ENCODE measurements at places on chromosomes 1 and 21.

- DNase-seq: no peak
Measured at GRCh38 chr1:160576884-160577283, 2.4 kb downstream of the CD84 start.

DNA sequence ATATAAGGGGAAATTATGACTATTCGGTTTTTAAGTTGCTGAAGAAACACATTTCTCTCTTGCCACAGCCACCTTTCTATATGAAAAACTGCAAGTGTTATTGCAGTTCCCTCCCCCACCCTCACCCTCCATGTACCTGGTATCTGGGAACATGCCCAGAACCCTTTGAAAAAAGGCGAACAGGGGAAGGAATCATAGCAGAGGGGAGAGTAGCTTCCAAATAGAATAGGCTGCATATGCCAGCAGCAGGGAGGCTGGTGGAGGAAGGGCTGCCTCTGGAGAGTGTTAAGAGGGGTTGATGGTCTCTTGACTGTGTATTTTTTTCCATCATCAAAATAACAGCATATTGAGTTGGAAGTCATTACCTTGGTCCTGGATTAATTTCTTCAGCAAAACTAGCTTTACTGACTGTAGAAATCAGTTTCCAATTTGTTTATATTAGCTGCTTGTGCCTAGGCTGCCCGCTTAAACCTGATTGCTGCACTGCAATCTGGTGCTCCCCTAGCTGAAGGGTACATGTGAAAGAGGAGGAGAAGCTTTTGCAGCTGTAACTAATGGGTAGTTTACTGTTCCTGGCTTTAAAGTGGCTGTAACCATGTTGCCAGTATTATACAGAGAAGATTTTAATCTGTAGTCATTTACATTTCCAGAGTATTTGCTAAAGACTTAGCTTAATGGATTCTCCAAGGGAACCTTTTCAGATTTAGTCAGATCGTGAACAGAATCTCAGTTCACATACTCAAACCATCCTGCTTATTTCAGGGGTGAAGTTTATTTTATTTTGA lies 22.7 kb downstream of the AHCYL1 start:
- DNase-seq: no peak

DNA sequence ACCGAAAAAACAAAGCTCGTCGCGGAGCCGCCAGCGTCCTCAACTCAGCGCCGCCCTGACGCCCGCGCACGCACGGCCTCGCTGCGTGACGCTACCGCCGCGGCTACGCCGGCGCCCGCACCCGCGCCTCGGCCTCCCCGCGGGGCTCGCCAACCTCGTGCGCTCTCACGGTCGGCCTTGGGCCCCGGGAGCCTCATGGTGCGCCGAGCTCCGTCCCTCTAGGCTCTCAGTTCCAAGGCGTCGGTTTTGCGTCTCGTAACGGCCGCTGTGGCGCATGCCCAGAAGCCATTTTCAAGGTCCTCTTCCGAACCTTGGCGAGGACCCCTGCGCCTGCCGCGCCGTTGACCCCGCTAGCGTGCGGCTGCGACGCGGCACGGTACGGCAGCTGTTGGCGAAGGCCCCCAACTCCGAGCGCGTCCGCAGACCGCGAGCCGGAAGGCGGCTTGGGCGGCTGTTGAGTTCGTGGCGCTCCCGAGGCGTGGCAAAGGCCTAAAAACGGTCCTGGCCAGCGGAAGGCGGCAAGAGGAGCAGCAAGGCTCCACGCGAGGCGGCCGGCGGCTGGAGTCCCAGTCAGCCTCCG lies at the start of gene HENMT1:
HENMT1 (minus strand) TSS at position 64 of the 580 bp plus-strand sequence. CDS start 1,209 bp downstream, outside the sequence.
- peak; percentile 53 for DNase-seq

DNA sequence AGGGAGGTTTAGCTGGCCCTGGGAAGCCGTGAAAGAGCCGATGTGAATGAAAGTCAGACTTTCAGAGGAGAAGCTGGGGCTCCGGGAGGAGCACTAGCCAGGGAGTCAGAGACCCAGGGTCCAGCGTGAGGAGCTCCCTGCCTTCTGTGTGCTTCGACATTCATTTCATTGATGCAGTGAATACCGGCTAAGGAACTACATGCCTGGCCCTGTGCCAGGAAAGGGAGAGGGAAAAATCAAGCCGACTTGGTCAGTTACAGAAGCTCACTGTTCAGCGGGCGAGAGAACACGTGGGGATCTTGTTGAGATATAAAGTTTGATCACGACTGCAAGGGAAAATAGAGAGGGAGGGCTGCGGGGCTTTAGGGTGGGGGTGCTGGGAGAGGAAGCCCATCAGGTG lies 76.7 kb upstream of the RUNX3 start:
- no peak for DNase-seq

- no peak for DNase-seq
Measured at GRCh38 chr1:7298749-7299151, 472.3 kb upstream of the VAMP3 start.

DNA sequence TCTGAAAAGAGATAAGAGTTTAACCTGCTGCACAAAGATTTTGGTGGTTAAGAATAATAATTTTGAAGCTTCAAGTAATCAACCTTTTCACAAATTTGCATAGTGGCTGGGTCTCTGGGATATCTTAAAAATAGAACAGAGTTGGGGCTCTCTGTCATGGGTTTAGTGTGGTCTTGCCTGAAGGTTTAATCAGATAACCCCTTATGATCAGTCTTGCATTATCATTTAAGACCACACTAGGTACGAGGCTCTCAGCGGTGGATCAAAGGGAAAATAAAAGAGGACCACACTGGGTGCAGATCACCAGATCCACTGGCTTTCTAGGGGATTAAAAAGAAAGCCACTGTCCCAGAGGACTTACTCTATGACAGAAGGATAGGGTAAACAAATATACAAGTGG lies 19.5 kb downstream of the LRRC8C start:
- no peak for DNase-seq

DNA sequence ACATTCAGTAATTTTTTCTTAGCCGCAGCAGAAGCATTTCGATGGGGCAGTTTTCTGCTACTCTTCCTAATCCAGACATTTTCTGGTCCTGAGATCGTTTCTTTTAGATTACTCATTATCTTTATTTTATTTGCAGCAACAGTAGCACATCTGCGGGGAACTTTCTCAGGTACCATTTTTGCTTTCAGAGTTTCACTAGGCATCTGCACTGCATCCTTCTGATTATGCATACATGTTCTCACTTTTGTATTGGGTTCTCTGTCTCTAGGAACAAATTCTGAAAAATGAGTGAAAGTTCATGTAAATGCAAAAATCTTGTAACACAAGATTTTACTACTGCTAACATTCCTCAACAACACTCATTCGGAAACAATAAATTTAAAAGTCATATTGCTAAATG lies 3.9 kb upstream of the PSMG1 start:
- no peak for DNase-seq

GRCh38 chr1:206589206-206589605 lies 23.1 kb downstream of the EIF2D start:
- no peak for DNase-seq

GRCh38 chr21:17738176-17738953 lies 80.8 kb downstream of the C21orf91 start:
- no peak for DNase-seq

DNA sequence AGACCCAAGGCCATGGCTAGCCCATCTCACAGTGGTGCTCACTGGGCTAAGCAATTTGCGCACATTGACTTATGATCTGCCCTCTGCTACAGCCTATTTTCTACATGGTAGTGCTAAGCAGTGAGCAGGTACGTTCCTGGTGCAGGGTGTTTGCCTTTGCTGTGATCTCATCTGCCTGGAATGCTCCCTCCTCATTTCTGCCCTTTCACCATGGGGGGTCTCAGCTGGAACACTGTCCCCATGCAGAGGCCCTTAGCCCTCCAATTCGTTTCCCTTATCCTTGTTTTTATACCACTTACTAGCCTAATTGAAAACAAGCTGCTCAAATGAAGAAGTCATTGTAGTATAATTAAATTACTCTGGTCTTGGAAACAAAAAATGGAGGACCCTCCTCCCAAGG lies 2.0 kb upstream of the B3GALT5 start:
- no peak for DNase-seq

DNA sequence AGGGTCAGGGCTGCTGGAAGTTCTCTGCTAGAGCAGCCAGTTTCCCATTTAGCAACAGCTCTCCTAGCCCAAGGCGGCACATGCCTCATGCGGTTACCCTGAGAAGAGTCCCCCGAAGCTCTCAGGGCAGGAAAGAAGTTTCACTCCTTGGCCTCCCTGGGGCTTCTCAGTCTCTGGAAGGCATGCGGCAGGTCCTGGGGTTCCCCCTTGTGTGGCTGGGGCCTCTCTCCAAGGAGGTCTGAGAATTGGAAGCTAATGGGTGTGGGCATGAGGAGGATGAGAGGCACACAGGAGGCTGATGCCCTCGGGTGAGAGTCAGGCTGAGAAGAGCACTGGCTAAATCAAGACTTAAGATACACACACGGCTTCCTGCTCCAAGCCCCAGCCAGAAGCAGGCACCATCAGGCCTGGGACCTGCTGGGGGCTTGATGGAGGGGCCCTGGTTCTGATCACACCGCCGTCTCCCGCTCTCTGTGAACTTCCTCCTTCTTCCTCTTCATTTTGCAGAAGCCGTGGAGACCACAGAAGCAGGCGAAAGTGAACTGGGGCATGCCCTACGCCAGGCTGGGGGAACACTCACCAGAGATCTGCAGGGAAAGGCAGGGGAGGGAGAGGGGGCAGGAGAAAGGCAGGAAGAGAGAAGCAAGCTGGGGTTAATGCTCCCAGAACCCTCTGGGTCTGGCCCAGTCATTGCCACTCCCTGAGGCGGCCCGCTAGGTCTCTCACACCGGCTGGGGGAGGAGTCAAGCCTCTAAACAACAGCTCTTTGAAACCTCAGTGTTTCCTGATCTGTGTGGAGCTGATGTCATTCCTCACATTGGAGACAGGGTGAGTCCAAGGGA lies 15.1 kb downstream of the BLACAT1 start:
- DNase-seq: peak; percentile 42

DNA sequence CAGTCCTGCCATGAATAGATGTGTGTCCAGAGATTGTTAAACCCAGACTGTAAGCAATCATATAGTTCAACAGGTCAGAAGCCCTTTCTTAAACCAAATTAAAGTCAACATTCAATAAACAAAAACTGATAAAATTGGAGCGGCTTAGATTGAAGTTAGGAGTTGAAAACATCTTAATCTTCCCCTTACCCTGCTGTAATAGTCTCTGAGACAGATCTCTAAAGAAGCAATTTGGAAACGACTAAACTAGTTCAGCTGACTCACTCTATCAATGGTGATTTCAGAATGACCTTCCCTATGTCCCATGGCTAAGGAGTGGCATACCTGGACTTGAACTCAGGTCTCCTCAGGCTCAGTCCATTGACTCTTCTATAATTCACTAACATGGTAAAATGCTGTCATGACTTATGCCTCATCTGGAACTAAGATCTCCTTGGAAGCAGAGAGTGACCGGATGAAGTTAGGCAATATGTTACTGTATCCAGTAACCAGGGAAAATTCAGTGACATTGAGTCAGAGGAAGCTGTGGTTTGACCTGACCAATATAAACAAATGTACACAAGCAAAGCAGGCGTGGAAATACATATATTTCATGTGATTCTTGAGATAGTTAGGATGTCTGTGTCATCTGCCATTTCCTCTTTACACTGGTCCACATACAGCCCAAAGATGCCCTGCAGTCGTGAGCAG lies 30.1 kb downstream of the SGIP1 start:
- DNase-seq: no peak

- DNase-seq: no peak
Measured at GRCh38 chr1:1542766-1543705, 2.6 kb upstream of the TMEM240 start.

GRCh38 chr1:39332828-39333227 lies 128.3 kb downstream of the MACF1 start:
- DNase-seq: no peak

GRCh38 chr1:66346057-66346795 lies 187.7 kb upstream of the SGIP1 start:
- no peak for DNase-seq

DNA sequence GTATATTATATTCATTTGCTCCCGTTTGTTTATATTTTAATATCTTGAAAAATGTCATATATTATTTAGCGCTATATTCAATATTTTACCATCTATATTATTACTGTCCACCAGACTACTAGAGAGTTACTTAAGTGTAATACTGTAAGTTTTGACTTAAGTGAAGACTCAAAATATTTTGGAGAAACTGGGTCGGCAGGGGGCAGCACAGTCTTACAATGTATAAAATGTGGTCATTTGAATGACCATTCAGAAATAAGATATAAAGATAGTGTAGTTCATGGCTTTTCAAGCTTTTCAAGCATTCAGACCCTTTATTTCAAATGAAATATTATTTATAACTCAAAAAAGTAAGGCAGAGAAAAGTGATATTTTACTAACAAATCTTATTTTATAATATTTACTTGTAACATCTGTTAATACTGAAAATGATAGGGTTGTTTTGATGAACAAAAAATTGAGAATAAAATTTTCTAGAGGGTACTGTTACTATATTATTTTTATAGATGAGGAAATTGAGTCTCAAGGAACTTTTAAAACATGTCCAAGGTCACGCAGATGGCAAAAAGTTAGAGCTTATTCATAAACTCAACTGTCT lies 89.0 kb upstream of the SERTAD4 start:
- peak; percentile 77 for DNase-seq

GRCh38 chr1:12600880-12601633 lies 17.0 kb downstream of the DHRS3 start:
- no peak for DNase-seq

- DNase-seq: no peak
Measured at GRCh38 chr1:17104782-17105181, 14.5 kb downstream of the PADI2 start.

DNA sequence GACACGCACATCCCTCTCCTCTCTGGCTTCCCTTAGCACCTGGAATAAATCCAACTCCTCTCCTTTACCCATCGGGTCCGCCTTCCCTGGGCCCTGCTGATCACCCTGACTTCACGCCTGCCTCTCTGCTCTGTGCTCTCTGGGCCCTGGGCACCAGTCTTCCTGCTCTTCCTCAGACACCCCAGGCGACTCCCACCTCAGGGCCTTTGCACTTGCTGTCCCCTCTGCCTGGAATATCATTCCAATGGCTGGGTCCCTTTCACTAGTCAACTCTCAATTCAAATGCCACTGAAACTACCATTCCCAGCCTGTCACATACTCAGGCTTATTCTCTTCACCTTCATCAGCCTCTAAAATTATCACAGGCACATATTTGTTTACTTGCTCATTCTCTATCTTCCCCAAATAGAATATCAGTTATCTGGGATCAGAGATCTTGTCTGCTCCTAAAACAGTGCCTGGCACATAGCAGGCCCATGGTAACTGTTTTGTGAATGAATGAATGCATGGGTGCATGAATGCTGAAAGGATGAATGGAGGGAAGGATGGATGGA lies 27.2 kb upstream of the SELENON start:
- no peak for DNase-seq

Data from anterior cingulate cortex (tissue), 58 donors.